ENCODE measurements at places on chromosomes 12 and 14.

- no peak for DNase-seq
These were observed 9.5 kb downstream of the PPP1CC start for GRCh38 chr12:110733089-110733715.

- no peak for DNase-seq
These were observed 8.6 kb downstream of the GIT2 start for GRCh38 chr12:109987615-109988014.

GRCh38 chr12:79841248-79841877, 93.5 kb downstream of the PPP1R12A start:
- no peak for DNase-seq

GRCh38 chr12:53624956-53625355, 1.2 kb downstream of the ATF7 start:
- no peak for DNase-seq

DNA sequence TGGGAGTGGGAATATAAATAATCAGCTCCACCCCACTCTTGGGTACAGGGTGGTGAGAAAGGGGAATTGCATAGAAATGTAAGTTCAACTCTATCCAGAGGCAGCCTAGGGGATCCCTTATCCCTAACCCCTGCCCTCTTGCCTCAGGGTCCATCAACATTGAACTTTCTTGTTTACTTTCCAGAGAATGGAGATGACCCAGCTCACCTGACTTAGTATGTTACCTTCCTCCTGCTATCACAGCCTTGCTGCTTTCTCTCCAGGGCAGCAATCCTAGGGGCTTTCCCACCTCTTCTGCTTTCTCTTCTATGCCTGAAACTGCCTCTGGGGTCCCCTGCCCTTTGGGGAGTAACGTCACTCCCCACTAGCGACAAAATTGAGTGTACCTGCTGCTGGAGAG, 2.7 kb downstream of the LRP1 start:
- DNase-seq: no peak

- peak; percentile 35 for DNase-seq
These were observed 2.1 kb upstream of the SLC11A2 start for GRCh38 chr12:51028126-51028812.

- DNase-seq: no peak
These were observed 23.2 kb downstream of the PPM1A start for GRCh38 chr14:60272177-60272576.

DNA sequence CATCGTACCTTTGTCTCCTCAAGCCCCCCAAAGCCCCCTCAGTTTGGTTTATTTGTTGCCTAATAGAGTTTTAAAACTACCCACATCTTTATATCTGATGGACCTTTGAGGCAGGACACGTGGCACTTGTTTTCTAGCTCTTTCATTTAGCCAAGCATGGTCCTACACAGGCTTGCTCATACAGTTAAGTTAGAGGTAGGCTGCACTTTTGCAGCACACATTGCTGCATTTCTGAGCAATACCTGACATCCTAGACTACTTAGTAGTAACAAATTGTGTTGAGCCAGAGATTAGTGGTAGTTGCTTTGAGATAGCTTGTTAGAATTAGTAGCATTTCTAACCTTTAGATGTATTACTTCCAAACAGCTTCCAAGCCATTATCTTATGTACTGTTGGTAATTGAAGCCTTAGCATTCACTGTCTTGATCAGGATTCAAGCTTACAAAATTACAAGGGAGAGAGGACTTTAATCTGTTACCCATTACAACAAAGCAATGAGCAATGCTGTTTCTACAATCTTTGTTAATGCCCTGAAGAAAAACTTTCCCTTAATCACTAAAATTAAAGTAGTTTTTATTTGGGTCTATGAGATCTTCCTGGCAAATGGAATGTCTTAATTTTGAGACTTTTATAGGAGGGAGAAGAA, 96.6 kb downstream of the WNK1 start:
- DNase-seq: no peak

- no peak for DNase-seq
These were observed 29.0 kb downstream of the TESC start for GRCh38 chr12:117069926-117070900.

GRCh38 chr14:99514552-99515300, 33.5 kb downstream of the CCNK start:
- DNase-seq: no peak
